ENCODE measurements at places on chromosomes 3 and 15. TPM values are rescaled to one million over a fixed set of nuclear protein-coding genes. Genes with fewer than 3 reads are reported as not detected.

Gene CD86
- 4.4 TPM for total RNA-seq

DNA sequence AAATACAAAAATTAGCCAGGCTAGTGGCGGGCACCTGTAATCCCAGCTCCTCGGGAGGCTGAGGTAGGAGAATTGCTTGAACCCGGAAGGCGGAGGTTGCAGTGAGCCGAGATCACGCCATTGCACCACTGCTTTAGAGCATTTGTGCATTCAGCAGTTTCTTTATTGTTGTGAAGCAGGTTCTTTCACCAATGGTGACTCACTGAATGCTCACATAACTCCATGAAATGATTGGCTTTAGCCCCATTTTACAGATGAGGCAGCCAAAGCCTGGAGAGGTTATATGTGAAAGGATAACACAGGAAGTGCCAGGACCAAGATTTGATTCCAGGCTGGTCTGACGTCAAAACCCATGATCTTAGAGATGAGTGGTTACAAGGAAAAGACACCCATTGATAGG is 195.2 kb downstream of the SLCO3A1 start:
- no peak for DNase-seq

Gene CAND2
- 69.2 TPM for total RNA-seq

DNA sequence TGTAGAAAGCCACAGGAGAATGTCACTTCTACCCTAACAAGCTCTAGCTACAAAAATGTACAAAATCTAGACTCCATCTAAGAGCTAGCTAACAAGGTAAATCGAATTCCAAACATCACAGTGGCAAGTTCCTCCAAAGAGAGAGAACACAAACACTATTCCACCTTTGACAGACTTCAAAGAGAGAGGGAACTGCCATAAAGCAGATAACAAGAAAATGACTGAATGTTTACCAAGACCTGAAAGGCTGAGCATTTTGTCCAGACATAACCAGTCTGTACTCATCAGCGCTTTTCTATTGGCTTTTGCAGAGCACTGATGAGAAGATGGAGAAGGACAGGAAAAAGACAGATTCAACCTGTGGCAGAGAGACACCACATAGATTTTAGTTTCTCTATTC is 1419.6 kb upstream of the ALCAM start:
- DNase-seq: no peak

Gene GP5
- total RNA-seq: not detected

Gene PLOD2
- 19.2 TPM for total RNA-seq

Gene LRTM1
- not detected for total RNA-seq

DNA sequence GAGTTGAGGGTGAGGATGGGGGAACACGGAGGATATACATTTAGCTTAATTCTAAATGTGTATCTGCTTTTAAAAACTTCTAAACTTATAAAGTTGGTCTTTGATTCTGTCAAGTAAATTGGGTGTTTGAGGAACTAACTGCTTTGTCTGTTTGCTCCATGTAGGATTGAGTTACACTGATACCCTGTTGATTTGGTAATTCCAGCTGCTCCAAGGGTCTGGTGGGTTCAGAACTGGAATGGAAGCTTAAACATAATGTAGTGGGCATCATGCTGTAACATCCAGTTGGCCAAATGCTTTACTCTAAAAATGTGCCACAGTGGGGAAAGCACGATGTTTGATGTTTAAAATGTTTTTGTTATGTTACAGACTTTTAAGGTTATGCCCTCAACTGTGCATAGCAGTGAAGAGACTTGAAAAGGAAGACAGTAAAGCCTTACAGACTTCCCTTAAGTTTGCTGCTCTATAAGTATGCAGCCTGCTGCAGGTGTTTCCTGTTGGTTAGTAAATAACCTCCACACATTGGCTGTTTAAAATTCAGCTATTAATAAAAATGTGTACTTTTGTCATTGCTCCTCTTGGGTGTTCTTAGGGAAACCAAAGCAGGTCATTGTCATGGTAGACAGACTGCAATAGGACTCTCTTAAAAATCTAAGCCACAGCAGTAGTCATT is 5.9 kb upstream of the EDEM1 start:
- DNase-seq: no peak

Gene ZKSCAN7
- total RNA-seq: 1.8 TPM

Gene SMAD6
- 14.9 TPM for total RNA-seq

GRCh38 chr3:158420654-158421396 is 150.2 kb upstream of the MLF1 start:
- DNase-seq: no peak

GRCh38 chr3:10983219-10983916 is 9.2 kb upstream of the SLC6A1 start:
- DNase-seq: no peak

DNA sequence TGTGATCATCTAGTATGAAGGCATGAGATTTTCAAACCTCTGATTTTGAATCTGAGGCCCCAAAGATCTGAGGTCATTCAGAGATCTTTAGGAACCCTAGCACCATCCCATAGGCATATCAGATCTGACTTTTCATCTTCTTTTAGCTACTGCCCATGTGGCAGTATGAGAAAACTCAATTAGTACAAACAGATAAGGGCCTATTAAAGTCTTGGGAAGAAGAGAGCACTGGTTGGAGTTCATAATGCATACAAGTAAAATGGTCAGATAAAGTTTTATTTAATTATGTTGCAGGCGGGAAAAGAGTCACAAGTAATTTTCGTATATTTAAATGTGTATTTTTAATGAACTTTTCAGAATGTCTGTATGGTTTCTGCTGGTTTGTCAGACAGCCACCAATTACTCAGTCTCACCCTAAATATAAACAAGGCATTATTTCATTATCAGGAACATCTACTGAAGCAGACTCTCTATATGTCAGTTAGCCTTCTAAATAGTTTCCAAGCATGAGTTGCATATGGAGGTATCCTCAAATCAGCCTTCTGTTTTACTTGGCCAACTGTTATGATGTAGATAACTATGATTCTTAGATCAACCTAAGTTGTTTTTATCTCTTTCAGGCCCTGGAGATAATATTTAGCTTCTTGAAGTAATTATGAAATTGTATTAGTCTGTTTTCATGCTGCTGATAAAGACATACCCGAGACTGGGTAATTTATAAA is 340.3 kb upstream of the TBC1D5 start:
- no peak for DNase-seq

- DNase-seq: no peak
Observed at GRCh38 chr15:68411343-68411675, 20.7 kb downstream of the ITGA11 start.

DNA sequence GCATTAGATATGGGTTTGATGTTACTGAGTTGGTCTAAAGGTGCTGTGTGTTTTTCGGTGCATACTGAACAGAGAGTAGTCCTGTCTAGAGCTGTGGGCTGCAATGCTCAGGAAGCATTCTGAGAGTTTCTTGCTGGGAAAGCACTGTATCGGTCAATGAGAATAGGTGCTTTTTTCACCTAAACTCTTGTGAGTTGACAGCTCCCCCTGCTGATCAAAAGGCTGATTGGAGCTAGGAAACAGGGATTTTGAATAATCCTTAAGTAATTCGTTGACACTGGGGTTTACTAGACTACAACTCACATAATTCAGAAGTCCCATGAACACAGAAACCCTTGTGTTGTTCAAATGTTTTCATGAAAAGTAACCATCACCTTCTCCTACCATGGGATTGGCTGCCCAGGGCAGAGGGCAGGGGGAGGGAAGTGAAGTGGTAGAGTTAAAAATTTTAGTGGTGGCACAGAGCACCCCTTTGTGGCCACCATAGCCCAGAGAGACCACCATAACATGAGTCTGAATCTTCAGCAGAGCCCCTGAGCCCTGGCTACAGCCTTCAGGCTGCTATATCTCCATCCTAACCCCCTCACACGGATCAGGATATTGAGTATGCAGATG is 13.0 kb upstream of the MANF start:
- no peak for DNase-seq

Gene TMEM266
- total RNA-seq: 0.10 TPM

Gene LRRC2
- 122 TPM for total RNA-seq

DNA sequence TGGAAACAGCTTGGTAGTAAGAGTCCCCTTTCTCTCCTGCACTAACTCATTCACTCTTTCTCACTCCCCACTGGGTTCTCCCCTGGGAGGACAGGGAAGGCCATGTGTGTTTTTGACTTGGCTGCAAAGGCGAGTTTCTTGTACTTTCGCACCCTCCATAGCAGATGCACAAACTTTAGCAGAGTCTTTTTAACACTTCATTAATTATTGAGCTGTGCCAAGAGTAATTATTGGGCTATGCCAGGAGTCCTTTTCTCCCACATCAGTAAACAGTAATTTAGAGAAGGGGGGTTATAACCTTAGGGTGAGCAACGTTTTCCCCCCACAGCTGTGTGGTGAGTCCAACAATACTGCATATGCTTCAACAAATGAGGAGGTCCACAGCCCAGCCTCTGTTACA is 224.4 kb upstream of the ATP11B start:
- no peak for DNase-seq

- no peak for DNase-seq
Observed at GRCh38 chr3:183202004-183202722, 39.6 kb upstream of the LAMP3 start.

DNA sequence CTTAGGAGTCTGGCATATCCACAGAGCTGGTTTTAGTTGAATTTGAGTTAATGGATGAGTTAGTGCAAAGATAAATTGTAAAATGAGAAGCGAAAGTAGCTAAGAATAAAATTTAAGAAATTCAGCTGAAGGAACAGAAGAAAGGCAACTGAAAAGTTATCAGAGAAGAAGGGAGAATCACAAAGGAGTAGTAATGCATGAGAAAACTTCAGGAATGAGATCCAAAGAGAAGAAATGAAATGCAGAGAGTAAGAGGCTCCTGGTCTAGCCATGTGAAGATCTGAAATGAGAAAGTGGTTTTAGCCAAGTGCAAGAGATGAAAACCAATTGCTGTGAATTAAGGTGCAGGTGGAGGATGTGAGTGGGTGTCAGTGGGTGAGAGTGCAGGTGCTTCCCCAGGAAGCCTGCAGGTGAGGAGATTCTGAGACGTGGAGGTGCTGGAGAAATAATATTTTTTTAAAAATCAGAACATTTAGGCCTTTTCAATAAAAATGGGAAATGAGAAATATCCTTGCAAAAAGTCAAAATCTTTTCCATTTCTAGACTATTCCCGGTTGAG is 18.5 kb downstream of the KBTBD8 start:
- no peak for DNase-seq

DNA sequence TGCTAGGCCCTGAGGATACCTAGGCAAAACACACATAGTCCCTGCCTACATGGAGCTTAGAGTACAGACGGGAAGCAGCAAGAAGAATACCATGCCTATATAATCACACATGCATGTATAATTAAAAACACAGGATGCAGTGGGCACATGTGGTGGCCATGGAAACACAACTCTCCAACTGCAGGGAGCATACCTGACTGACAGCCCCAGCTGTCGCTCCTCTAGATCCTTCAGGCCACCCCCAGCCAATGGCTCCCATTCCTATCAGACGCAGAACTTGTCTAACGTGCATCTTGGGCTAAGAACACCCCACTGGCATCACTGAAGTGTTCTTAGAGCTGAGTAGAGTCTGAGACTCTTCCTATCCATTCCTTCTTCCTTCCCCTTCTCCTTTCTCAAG is 125.5 kb upstream of the FRMD4B start:
- DNase-seq: no peak
